Activated CD4-positive, alpha-beta T cell treated with anti-CD3 and anti-CD28 coated beads, Interleukin-2, amount 50 U/mL, for 48 hours (primary cell): ENCODE measurements at places on chromosomes 7 and 10.

- no peak for DNase-seq
Observed at GRCh38 chr7:42186151-42186550, 50.9 kb downstream of the GLI3 start.

DNA sequence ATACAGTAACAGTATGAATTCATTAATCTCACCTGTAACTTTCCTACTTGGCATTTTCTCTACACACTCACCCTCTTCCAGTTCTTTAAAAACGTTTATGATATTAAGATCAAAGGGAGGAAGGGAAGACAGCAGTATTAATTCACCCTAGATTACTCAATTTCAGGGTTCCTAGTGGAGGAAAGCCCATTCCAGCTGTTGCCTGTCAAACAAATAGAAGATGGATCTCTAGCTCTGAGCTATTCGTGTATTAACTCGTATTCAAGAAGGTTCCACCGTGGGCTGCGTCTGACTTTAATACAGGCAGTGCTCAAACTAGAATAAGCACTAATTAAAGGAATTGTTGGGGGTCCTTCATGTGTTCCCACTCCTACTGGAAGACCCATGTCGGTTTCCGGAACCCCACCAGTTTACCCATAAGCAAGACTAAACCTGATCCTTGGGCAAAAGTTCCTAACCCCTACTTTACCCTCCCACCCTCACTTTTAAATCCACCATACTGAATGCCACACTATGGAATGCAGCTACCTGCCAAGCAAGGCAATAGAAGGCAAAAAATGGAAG, 2.1 kb downstream of the NANOS1 start:
- DNase-seq = no peak

DNA sequence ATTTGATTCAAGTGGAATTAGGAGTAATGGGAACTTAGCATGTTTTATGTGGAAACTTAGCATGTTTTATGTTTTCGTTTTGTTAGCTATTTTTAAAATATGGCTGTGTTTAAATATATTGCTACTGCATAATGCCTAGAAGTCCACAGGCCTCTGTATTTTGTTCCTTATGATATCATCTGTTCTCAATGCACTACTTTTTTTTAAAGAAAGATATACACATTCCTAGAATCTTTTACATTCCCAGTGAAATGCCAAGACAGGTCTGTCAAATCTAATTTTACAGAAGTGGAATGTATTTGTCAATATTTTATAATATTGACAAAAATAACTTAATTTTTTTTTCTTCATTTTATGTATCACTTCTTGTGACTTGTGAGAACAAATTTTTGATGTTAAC, 51.6 kb downstream of the ST7 start:
- DNase-seq = no peak

GRCh38 chr10:70592746-70593512, 9.6 kb downstream of the PRF1 start:
- DNase-seq = no peak

GRCh38 chr10:44384601-44385025, 284 bp downstream of the CXCL12 start:
- DNase-seq = no peak

- DNase-seq = no peak
Observed at GRCh38 chr10:130805635-130806030, 505.9 kb downstream of the TCERG1L start.

GRCh38 chr7:832968-833424, 720 bp downstream of the SUN1 start:
- no peak for DNase-seq

GRCh38 chr7:27171637-27172314, 2.3 kb downstream of the HOXA10 start:
- DNase-seq = no peak

DNA sequence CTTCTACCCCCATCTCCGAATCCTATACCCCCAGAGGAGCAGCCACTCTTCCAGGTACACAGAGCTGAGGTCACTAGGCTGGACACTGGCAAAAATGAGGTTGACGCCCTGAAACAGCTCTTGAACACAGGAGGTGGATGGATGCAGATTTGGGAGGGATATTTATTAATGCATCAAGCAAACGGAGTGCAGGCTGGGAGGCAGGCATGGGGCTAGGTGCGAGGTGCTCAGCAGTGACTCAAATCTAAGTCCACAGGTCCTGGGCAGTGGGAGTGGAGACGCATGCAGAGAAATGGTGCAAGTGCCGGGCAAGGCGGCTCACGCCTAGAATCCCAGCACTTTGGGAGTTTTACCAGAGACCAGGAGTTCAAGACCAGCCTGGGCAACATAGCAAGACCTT, 11.0 kb downstream of the GUSB start:
- no peak for DNase-seq
